ENCODE measurements at places on chromosomes 7 and 10.

GRCh38 chr7:117019287-117019686 lies 66.0 kb downstream of the ST7 start:
- DNase-seq = no peak

- DNase-seq = no peak
These were observed 311.2 kb upstream of the PHF14 start for GRCh38 chr7:10662491-10662890.

GRCh38 chr7:39827571-39827970 lies 122.5 kb upstream of the CDK13 start:
- no peak for DNase-seq

- no peak for DNase-seq
These were observed 4.2 kb upstream of the IGFBP1 start for GRCh38 chr7:45884136-45884535.

- no peak for DNase-seq
These were observed 222.0 kb downstream of the PRPF18 start for GRCh38 chr10:13808556-13809391.

Measured in frontal cortex (tissue), 4 donors.